ENCODE measurements at places on chromosomes 2 and 18.

GRCh38 chr2:68185541-68186164, 28.0 kb downstream of the PNO1 start:
- peak; percentile 48 for DNase-seq

GRCh38 chr18:33154049-33154448, 286.5 kb downstream of the CCDC178 start:
- no peak for DNase-seq

DNA sequence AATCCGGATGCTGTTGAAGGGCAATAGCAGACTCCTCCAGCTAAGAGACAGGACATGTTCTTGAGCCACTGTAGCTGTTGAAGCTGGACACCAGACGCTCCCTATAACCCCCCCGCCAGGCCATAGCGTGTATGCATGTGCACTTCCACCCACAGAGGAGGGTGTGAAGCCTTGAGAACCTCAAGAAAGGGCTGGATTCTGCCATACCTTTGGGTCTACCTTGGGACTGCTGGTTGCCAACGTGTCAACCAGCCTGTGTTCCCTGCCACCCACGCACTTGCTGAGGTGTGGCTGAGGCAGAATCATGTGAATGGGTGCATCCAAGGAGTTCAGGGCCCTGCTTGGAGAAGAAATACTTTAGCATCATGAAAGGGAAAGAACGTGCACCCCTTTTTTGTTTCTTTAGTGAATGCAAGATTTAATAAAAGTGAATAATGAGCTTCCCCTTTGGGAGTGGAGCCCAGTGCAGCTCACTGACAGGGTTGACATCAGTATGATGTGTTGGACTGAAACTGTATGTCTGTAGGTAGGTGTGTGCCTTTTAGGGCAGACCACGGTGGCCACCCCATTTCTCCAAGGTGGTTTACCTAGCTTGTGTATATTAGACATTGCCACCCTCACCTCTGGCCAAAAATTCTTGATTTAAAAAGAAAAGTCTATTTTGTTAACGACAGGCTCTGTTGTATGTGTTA, 198.3 kb downstream of the MGAT5 start:
- no peak for DNase-seq

DNA sequence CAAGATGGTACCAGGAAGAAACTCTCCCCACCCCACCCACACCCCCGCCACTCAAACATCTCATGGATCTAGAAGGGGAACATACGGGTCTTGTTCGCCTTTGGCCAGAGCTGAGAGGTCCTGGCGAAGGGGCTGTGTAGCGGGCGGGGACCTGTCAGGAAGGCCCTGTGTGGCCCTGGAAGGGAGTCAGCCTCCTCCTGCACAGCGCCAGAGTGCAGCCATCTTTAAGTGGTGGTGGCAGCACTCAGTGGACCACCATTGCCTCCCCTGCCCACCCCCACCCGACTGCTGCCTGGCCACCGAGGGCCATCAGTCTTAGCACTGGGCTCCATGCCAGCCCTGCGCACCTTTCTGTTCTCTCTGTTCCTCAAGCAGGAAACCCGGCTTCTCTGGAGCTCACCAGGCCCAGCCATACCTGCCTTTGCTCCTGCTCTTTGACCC, 11.6 kb upstream of the FAHD2A start:
- DNase-seq: no peak

DNA sequence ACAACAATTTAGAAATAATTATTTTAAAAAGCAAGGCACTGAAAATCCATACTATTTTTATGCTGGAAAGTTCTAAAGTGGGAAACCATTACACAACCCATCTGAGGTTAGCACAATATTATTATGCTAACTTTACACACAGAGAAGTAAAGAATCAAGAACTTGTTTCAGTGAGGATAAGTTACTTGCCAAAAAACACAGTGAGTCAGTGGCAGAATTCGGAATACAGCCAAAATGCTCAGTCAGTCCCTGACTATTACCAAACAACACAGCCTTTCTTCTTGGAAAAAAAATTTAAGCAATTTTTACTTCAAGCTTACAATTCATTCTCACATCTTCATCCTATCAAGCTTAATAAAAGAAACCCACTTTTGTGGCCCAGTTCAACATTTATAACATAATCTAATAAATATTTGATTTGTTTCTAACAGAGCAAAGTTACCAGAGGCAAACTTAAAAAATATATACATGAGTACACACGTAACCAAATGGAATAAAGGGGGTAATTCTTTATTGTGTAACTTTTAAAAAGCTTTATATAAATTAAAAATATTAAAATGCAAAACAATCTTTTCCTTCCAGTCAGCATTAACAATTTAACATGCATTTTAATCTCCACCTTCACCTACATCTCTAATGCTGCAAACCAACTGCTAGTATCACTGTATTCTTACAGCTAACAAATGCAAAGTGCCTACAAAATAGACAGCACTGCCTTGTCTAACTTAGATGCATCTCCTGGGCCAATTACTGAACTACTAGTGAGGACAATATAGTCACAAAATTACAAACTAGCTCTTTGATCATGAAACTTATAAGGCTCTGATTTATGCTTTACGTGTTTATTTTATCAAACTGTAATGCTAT, 55.2 kb downstream of the CCDC88A start:
- DNase-seq: peak; percentile 81

GRCh38 chr18:22093731-22094357, 75.5 kb upstream of the GATA6 start:
- no peak for DNase-seq

DNA sequence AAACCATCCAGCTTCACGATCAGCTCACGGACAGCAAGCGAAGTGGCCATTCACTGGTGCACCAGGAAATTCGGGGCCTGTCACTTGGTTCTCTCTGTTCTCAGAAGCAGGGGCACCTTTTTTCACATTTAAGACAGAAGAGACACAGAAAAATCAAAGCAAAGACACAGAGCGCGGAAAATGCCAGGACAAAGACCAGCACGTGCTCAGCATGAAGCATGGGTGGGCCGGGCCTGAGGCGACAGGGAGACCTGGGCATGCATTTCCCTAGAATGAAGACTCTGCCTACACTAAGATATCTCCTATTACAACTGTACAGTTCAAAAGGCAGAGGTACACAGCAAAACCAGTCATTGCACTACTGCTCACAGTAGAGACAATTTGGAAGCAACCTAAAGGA, 117.4 kb upstream of the ID2 start:
- no peak for DNase-seq

DNA sequence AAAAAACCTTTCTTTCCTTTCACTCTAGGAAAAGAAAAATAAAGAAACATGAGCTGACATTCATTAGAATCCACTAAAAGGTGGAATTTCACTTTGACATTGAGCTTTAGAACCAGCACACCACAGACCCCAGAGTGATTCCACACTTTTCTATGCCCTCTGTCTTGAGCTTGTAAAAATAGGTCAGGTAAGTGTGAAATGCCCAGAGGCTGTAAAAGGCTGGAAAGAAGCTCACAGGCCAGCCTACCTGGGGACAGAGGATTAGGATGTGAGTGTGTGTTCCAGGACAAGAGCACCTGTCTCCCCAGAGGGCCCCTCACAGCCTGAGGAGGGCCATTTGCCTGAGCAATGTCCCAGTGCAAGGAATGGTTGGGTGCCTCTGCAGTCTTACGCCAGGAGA, 56.3 kb upstream of the MYO3B start:
- no peak for DNase-seq

DNA sequence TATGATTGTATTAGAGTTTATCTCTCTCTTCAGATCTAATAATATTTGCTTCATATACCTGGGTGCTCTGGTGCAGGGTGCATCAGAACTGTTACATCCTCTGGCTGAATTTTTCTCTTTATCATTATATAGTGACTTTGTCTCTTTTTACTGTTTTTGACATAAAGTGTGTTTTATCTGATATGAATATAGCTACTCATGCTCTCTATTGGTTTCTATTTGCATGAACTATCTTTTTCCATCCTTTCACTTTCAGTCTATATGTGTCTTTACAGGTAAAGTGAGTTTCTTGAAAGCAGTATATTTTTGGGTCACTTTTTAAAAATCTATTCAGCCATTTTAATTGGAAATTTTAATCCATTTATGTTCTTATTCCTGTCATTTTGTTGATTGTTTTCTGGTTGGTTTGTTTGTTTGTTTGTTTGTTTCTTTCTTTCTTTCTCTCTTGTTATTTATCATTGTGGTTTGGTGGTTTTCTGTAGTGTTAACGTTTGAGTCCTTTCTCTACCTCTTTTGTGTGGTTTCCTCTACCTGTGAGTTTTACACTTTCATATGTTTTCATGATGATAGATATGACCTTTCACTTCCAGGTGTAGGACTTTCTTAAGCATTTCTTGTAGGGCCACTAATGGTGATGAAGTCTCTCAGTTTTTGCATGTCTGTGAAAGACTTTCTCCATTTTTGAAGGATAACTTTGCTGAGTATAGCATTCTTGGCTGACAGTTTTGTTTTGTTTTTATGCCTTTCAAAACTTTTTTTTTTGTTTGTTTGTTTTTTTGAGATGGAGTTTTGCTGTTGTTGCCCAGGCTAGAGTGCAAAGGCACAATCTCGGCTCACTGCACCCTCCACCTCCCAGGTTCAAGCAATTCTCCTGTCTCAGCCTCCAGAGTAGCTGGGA, 54.9 kb downstream of the CCNT2 start:
- DNase-seq: no peak

- DNase-seq: peak; percentile 32
Observed at GRCh38 chr2:239264492-239264837, 136.4 kb downstream of the HDAC4 start.

DNA sequence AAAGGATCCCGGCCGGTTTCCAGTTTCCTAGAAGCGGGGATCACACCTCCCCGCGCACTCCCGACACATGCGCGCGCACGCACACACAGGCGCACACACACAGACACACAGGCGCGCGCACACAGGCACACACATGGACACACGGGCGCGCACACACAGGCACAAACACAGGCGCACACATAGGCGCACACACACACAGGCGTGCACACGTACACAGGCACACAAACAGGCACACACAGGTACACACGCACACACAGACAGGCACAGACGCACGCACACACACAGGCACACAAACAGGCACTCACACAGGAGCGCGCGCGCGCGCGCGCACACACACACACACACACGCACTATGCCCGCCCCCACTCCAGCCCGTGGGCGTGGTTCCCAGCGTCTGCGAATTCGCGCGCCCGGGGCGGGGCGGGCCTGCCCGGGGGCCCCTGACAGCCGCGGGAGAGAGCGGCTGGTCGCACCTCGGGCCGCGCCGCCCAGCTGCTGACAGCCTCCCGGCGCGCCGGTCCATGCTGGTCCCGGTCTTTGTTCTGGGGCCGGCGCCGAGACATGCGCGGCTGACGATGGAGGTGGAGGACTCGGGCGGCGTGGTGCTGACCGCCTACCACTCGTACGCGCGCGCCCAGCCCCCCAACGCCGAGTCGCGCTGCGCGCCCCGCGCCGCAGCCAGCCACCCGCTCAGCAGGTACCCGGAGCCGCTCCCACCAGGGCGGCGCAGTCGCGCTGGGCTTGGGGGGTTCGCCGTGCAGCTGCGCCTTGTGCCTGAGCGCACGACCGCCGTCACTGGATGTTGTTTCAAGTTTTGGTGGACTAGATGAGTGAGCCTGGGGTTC, at the start of gene ARHGAP28:
ARHGAP28 (plus strand) TSS at position 470 of the 845 bp plus-strand sequence; CDS start at position 576, 106 bp downstream.
- peak; percentile 95 for DNase-seq

DNA sequence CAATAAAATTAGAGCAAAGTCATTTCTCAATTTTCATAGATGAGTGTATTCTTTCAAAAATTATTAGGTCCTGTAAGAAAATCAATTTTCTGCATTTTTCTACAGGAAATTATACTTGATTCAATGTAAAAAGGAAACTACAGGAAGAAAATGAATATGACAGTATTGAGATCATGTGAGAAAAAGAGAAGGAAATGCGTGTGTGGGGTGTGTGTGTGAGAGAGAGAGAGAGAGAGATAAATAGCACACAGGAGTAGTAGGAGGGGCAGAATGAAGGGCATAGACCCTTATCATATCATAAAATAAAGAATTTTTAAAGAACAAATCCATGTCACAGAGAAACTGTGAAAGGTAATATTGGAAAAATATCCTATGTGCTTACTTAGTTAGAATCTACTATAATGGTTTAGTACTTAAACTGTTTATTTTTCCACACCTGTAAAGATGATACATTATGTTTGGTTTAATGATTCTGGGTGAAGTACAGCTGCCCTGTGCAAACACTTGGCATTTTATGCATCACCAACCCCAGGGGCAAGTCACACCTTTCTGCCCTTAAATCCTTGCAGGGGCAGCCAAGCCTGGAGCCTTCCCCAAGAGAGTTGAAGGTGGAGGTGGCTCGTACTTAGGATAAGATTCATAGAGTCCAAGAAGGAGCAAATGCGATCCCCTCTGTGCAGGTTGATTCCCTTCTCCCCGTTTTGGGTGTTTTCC, 276.4 kb downstream of the TGIF1 start:
- no peak for DNase-seq

GRCh38 chr2:39875914-39876267, 96.8 kb upstream of the THUMPD2 start:
- peak; percentile 7 for DNase-seq

DNA sequence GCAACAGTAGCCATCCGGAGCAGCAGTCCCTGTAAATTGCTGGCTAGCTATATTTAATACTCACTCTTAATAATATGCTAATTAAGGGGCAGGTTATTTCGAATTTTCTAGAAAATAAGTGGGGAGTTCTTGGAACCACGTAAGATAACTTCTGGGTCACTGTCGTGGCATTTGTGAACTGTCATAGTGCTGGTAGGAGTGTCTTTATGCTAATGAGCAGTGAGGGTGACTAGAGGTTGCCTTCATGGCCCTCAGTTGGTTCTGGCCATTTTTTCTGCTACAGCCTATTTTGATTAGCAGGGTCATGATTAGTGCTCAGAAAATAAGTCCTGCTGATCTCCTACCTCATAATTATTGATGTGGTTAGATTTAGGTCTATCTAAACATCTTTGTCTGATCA, 249.9 kb upstream of the RASGRP3 start:
- DNase-seq: no peak

- DNase-seq: no peak
Observed at GRCh38 chr18:10852385-10853303, 296.7 kb downstream of the PIEZO2 start.

DNA sequence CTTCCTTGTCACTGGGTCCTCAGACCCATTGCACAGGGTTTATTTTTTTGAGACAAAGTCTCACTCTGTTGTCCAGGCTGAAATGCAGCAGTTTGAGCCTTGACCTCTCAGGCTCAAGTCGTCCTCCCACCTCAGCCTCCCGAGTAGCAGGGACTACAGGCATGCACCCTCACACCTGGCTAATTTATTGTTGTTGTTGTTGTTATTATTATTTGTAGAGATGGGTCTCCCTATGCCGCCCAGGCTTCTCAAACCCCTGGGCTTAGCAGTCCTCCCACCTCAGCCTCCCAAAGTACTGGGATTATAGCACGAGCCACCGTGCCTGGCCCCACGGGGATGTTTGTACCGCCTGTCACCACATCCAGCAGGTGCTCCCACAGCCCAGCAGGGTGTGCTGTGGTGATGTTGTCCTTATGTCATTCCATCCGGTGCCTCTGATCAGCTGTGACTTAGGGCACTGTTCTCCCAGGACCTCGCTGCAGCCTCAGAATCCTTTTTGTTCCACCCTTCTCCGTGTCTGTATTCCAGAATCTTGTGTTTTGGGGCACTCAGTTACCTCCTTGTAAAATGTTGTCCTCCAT, 182.3 kb downstream of the INO80D start:
- DNase-seq: peak; percentile 44

DNA sequence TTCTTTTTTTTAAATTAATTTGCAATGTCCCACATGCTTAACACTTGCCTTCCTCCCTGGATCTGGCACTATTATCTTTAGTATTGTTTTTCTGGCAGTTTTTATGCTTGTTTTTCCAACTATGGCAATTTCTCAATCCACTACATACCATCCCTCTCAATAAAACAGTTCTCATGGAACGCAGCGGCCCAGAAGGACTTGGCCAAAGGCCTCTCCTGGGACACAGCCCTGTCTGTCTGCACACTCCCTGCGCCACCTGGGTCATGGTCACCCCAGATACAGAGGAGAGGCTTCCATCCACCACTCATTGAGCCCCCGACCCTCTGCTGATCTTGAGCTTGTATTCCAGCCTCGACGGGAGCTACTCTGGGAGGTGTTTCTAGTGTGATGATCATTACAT, 91.2 kb downstream of the TWIST2 start:
- DNase-seq: no peak
